ENCODE measurements at places on chromosomes 5 and 9.
A peak's percentile ranks its signal among the peaks of the same experiment; 100 is the strongest.

- DNase-seq, result no peak
These were observed 15.0 kb downstream of the FAM193B start for GRCh38 chr5:177539411-177539810.

DNA sequence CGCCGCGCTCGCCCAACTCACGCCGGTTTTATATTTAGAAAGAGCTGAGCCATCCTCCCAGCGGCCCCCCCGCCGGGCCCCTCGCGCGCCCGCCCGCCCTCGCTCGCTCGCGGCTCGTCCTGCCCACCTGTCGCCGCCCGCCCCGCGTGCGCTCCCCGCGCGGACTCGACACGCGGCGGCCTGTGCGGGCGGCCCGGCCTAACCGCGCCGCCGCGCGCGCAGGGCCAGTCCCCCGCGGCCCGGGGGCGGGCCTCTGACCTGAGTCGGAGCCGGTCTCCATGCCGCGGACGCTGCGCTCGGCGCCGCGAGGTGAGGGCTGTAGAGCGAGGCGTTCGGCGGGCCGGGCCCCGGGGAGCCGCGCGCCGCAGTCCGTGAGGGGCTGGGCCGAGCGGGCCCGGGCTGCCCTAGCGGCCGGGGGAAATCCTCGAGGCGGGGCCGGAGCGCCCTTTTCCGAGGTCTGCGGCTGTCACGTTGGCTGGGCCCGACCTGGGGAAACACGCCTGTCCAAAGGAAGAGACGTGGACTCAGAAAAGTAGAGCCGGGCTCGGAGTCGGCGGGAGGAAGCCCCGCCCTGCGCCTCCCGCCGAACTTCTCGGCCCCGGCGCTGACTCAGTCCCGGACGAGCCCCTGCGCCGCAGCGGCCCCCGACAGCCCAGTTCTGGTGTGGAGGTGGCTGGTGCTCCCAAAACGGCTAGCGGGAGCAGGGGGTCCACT is at the start of gene ECPAS:
Gene ECPAS, minus strand, starts transcription at position 526 of the 714 bp plus-strand sequence. CDS start 11,465 bp downstream, outside the sequence.
- DNase-seq, result peak; percentile 44

- no peak for DNase-seq
These were observed 121.4 kb downstream of the DOCK8 start for GRCh38 chr9:336039-336438.

DNA sequence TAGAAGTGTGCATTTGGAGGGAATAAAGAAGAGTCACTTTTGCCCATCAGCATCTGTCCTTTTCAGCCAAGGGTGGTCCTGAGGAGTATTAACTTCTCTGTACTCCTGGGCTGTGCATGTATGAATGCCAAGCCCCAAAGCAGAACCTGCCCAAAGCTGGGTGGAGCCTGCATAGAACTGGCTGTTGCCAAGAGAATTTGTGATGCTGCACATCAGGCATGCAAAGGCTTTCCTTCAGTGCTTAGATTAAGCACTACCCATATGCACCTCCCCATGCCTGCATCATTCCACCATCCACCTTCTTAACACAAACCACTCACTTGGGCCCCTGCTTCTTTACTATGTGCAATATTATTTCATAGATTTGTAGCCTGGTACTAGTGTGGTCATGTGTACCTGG is 493.8 kb downstream of the KIF4B start:
- no peak for DNase-seq

GRCh38 chr5:30878746-30879145 is 314.7 kb upstream of the CDH6 start:
- no peak for DNase-seq

DNA sequence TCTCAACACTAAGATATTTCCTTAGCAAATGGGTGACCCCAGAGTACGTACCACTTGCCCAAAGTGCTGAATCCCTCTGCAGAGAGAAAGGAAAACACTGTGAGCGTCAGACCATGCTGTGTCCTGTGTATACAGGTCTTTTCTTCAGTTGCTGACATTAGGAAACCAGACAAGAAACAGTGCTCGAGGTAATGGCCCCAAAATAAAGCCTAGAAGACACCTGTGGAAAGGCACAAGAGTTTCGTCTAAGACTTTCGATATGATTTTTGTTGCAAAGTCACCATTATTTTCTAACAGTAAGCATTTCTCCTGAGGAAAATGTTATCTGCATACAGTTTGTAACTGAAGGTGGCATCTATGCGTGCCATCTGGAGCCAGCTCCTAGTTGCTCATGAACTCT is 62.0 kb upstream of the SIMC1 start:
- DNase-seq, result no peak

DNA sequence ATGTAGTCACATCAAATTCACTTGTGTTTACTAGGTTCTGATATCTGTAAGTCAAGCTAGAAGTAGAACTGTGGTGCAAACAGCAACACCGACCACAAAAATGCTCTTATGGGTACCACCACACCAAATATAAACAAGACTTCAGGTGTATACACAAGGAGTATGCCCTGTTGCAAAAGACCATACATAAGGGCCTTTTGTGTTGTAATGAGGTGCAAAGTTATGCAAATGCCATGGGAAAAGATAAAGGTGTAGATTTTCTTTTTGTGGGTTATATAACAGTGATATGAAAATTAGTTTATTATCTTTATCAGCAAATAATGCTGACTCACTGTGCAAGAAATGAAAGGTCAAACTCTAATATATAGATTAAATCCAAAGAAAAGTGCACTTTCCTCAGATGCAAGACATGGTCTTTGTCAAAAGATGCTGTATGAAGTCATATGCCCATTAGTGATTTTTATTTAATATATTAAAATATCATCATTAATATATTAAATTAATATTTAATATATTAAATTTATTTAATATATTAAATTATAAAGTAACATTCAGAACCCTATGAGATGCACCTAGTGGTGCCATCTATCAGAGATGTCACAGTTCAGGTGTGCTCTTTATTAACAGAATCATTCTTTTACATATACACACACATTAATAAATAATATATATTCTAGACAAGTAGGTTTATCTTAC is 26.7 kb upstream of the ALDH1A1 start:
- DNase-seq, result no peak

- DNase-seq, result no peak
These were observed 137.8 kb upstream of the ANKH start for GRCh38 chr5:15009420-15009819.

GRCh38 chr9:87479801-87480201 is 17.9 kb upstream of the DAPK1 start:
- no peak for DNase-seq

DNA sequence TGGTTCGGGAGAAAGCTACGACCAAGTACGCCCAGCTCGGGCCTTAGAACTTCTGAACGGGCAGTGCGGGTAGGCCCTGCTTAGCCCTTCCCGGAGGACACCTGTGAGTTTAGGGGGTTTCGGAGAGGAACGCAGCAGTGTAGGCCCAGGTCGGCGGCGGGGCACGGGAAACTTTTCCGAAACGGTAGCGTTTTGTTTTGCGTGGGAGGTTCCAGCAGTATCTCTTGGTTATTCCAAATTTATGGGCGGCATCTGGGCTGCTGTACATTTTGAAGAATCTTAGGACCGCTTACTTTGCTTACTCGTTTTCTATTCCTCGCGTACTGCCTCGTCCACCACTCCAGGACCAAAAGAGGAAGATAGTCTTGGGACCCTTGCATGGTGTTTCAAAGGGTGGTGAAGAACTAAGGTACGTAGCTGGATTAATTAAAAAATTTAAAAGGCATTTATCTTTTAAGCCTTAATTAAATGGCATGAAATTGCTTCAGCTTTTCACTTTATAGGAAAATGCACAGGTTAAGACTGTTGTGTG is 492 bp downstream of the TENT2 start:
- no peak for DNase-seq

All from activated T-helper 1 cell treated with Interleukin-2 at 50 U/mL for 16 hours (primary cell).